ENCODE measurements at places on chromosomes 4 and X.

- DNase-seq: no peak
These were observed 231.0 kb upstream of the GATB start for GRCh38 chr4:151991884-151992167.

DNA sequence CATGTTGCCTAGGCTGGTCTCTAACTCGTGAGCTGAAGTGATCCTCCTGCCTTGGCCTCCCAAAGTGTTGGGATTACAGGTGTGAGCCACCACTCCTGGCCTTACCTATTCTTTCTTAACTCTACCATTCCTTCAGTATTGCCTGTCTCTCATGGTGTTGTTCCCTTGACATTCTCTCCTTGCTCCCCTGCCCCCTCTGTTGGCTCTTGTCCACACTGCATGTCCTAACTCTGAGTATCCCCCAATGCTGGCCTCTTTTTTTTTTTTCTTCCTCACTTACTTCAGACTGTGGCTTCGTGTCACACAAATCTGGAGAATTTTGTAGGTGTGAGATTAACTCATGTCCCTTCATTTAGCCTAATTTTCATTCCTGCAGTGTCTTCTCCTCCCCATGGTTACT is 22.9 kb upstream of the FRMPD4 start:
- DNase-seq: no peak

- DNase-seq: no peak
These were observed 590.9 kb upstream of the GNPDA2 start for GRCh38 chr4:45317276-45317675.

DNA sequence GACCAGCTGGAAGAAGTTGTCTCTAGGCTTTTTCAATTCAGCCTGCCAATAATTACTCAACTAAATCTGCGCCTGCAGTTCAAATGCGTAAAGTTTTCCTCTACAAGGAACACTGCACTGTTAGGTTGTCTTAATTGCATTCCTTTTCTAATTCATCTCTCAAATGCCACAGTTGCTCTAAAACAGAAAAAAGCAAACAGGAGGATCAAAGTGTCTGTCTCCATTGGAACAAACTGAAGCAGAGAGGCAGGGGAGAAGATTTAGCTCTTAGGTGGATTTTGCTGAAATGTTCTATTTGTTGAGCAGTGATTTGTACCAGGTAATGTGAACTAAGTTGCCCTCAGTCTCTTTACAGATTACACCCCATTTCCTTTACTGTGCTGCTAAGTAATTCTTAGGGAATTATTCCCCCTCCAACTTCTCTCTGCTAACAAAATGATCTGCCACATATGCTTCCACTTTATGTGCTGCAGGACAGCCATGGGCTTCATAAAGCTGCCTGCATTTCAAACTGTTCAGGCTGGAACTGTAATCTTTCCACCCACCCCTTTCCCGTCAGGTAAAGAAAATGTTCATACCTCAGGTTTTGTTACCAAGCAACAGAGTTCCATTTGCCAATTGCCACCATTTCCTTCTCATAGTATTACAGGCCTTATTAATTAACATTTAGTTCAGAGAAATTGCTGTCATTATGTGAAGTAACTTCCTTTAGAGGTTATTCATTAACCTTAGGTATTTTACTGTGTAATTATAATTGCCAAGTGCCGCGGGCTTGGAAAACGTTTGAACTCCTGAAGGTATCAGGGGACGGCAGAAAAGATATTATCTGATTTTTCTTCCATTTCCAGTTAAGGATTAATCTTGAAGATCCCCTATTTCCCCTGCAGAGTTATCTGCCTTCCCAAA is 149.3 kb downstream of the SPRY1 start:
- DNase-seq: no peak

- no peak for DNase-seq
These were observed 248.4 kb upstream of the TTC29 start for GRCh38 chr4:147194114-147194513.

GRCh38 chr4:125155251-125155650 is 159.5 kb upstream of the FAT4 start:
- DNase-seq: no peak

DNA sequence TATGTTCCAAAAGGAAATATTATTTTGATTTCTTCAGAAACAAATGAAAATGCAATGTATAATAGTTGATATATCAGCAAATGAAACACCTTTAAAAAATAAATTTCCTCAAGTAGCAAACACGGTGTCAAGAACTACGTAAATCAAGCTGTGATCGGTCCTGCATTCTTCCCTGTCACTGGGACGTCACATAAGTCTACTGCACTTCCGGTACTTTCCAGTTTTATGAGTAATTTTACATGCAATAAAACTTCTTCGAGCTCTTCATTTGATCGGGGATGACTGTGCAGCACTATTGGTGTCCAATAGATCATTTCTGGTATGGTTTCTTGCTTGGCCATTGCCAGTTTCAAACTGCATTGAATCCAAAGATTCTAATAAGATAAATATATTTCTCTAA is 114.0 kb upstream of the VEGFC start:
- DNase-seq: peak; percentile 6

DNA sequence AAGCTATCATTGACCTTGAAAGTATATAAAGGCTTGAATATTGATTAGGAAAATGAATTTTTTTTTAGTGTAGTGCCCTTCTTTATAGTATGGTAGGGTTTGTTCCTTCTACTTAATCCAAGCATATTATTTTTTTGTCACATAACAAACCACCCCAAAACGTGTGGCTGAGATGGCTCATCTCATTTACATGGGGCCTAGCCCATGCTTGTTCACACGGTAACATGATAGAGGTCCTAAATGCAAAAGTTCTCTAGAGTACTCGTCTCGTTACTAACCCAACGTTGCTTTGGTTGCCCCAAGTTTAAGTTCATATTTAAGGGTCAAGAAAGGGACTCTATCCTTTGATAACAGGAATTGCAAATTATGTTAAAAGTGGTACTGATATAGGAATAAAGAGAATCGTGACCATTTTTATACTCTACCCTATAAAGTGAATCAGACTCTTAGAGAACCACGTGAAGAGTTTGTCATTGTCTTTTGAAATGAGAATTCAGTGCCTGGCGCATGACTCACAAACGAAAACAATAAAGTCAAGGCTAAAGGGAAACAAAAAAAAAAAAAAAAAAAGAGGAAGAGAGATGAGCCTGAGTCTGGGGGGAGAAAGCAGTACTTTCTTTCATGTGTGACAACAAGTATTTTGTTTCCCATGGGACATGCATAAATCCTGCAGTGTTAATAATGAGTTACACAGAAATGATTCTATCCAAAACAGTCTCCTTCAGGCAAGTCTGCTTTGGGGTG is 402.8 kb upstream of the NWD2 start:
- DNase-seq: no peak

- DNase-seq: peak; percentile 18
These were observed 35.8 kb downstream of the ATXN3L start for GRCh38 chrX:13283950-13284546.

DNA sequence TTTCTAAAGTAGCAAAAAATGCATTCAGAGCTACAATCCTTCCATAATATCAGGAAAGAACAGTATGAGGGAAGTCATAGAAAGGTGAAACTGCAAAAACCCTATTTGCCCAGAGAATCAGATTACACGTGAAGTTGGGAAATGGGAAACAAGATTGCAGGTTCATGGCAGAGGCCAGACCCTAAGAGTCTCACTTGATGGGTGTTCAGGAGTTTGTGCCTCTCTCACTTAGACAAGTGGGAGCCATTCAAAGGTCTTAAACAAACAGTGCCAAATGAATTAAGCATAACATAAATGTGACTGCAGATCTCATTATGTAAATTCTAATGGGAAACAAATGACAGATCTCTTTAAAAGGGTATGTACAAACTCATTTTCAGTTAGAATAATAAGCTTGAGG is 91.6 kb downstream of the ARAP2 start:
- DNase-seq: no peak

GRCh38 chr4:153988492-153989363 is 199.8 kb upstream of the SFRP2 start:
- no peak for DNase-seq

DNA sequence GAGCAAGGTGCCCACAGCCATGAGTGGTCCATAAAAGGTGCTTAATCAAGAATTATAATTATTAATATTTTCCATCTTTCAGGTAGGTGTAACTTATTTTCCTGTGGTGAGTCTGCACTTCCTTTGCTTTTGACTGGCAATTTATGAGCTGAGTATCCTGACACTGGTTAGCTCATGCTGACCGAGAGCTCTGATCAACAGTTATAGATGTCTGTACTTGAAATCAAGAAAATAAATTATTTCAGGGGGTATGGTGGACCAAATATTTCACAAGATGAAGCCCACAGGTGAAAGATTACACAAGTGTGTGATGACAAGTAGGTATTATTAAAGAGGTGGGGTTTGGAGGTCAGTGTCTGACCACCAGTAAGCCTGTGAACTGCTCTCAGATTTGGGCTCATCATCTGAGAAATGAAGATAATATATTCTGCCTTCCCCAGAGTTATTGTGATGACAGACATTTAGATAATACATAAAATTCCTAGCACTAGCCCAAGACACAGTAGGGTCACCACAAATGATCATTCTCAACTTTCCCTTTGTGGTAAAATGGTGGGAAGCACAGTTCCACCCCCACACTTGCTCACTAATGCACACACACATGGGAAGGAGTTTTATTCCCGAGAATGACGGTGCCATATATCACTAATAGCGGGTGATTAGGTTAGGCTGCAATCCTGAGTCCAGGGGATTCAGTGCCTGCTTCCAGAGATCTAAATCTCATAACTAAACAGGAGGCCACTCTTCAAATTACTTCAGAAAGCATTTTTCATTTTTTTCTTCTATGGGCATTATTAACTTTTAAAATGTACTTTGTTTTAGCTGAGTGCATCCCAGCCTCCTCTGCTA is 34.0 kb upstream of the PACRGL start:
- no peak for DNase-seq

GRCh38 chr4:82515705-82516104 is 46.1 kb downstream of the TMEM150C start:
- DNase-seq: no peak

GRCh38 chr4:181119186-181119585 is 1124.0 kb upstream of the TENM3 start:
- no peak for DNase-seq

GRCh38 chr4:120447774-120448173 is 381.1 kb upstream of the MAD2L1 start:
- no peak for DNase-seq

DNA sequence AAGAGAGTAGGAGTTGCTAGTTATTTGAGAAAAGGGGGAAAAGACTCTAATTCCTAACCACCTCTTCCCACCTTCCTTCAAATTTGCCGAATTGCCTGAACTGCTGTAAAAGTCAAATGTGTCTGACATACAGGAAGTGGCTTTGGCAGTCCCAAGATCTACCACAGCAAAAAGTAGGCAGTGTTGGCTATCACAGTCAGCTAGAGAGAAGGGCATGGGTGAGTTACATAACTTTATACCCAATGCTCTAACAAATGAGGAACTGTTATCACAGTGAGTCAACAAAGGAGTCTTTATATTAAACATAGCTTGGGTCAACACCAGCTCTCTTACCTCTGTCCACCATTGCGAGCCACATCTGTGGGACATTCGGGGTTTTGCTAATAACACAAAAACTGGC is 2.4 kb upstream of the MBNL3 start:
- DNase-seq: peak; percentile 77

- DNase-seq: no peak
These were observed 5.0 kb upstream of the MSANTD1 start for GRCh38 chr4:3244002-3244401.

GRCh38 chrX:72100824-72101351 is 30.8 kb downstream of the RTL5 start:
- peak; percentile 86 for DNase-seq

DNA sequence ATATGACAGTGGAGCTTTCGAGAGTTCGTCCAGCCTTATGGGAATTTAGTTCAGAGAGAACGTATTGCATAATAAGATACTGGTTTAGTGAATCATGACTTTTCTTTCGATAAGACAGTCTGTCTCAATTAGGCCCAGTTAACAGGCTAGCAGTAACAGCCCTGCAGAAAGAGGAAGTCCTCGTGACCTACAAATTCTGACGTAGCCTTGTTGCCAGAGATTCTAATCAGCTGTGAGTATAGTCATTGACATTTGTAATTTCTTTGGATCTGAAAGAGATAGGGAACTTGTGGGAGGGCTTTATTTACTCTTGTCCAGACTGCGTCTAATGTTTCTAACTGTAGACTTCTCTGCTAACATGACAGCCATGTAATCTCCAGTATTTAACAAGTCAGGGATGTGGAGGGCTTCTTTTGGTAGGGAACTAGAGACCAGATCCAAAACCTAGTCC is 15.8 kb downstream of the ART3 start:
- DNase-seq: peak; percentile 89

GRCh38 chrX:49042581-49043219 is 457 bp downstream of the TFE3 start:
- no peak for DNase-seq
